Activated T-helper 9 cell treated with anti-CD3 and anti-CD28 coated beads, Interleukin-2, amount 50 U/mL, for 16 hours (primary cell): ENCODE measurements at places on chromosomes 1 and 21.

DNA sequence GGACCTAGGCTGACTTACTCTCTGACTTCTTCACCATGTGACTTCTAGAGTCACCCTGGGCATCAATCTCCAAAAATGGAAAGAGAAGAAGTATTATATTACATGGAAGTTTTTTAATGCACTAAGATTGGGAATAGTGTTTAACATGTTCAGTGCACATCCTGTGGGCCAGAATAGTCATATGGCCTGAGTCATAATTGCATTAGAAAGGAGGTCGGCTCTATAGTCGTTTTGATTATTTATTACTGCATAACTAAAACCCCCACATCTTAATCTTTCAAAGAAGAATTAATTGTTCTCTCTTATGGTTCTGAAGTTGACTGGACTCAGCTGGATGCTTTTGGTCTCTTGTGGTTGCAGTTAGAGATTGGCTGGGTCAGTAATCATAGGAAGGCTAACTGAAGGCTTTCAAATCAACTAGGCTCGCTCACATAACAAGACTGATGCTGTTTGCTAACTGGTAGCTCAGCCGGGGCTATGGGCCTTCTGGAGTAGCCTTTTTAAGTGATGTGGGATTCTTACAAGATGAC, 810.6 kb upstream of the ADGRL4 start:
- DNase-seq, result no peak

DNA sequence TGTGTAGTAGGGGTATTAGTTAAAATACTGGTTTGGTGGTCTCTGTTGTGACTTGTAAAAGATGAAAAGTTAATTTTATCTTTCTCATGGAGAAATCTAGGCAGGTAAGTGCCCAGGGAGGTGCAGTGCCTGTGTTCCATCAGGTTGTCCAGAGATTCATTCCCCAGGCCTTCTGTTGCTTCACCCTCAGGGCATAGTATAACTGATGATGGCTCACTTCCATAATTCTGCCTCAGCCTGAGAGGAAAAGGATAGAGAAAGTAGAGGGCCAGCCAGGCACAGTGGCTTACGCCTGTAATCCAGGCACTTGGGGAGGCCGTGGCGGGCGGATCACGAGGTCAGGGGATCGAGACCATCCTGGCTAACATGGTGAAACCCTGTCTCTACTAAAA, 153.9 kb downstream of the FMN2 start:
- no peak for DNase-seq

- no peak for DNase-seq
Observed at GRCh38 chr1:202568826-202569225, 141.4 kb downstream of the SYT2 start.

GRCh38 chr21:26833460-26833939, 11.7 kb downstream of the ADAMTS1 start:
- DNase-seq, result no peak

GRCh38 chr1:93811326-93812065, 67.5 kb downstream of the DNTTIP2 start:
- no peak for DNase-seq
